ENCODE measurements at places on chromosomes 13 and 19.

DNA sequence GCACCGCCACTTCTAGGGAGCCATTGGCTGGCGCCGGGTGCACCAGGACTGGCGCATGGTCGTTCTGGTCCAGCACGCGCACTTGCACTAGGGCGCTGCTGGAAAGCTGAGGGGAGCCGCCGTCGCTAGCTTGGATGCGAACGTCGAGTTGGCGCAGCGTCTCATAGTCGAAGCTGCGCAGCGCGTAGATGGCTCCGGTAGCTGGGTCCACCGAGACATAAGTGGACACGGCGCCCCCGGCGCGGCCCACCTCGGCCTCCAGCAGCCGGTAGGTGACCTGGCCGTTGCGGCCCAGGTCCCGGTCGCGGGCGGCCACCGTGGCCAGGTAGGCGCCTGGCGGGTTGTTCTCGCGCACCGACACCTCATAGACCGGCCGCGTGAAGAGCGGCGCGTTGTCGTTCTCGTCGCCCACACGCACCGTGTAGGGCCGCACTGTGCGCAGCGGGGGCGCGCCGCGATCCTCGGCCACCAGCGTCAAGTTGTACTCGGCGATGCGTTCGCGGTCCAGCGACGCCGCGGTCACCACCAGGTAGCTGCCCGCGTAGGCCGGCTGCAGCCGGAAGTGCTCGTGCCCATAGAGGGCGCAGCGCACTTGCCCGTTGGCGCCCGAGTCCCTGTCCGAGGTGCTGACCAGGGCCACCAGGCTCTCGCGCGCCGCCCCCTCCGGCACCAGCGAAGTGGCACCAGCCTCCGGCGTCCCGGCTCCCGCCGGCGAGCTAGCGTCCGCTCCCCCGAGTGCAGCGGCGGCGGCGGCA lies 1.7 kb downstream of the PCDH8 start:
- no peak for DNase-seq

DNA sequence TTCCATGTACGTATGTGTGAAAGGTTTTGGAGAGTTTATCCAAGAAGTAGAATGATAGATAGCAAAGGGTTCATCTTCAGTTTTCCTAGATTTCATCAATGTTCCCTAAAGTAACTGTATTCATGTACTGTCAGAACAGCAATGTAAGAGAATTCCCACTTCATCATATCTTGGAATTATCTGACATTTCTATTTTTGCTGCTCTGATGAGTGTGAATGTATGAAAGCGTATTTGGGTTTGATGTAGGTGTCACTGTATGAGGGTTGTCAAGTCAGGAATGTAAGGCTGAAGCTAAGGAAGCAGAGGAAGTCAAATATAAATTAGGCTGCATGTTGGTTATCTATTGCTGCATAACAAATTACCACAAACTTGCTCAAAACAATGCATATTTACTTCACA lies 7.2 kb upstream of the KATNAL1 start:
- no peak for DNase-seq

GRCh38 chr19:5498830-5499550 lies 43.8 kb downstream of the ZNRF4 start:
- DNase-seq = no peak

DNA sequence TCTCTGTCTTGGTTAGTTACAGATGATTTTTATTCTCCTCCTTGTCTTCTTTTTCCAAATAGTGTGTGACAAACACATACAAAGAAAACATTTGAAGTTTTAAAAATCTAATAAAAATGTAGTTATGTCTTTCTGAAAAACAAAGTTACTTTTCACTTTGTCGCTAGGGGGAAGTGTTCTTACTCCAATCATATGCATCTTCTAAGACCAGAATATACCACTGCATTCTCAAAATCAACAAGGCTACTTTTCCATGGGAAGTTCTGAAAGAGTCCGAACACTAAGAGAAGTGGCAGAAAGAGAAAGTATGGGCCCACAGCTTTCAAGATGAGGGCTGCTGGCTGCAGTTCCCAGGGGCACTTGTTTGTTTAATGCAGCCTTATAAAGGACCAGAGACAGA lies 208.9 kb downstream of the DCT start:
- DNase-seq = no peak

DNA sequence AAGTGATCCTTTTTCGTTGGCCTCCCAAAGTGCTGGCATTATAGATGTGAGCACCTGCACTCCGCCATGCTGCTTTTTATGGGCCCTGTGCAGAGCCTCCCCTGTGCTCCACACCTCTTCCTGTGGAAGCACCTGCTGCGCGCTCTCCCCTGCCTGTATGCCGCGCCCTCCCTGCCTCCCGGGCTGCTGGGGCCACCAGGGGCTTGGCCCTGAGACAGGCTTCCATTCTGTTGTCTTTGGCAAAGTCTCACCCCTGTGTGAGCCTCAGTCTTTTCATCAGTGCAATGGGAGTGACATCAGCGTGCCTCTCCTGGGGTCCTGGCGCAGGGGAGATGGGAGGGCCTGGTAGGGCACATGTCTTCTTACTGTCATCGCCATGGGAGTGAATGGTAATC lies 1.3 kb downstream of the FAM174C start:
- DNase-seq = no peak

- no peak for DNase-seq
Measured at GRCh38 chr19:47418692-47419029, 666 bp downstream of the MEIS3 start.

DNA sequence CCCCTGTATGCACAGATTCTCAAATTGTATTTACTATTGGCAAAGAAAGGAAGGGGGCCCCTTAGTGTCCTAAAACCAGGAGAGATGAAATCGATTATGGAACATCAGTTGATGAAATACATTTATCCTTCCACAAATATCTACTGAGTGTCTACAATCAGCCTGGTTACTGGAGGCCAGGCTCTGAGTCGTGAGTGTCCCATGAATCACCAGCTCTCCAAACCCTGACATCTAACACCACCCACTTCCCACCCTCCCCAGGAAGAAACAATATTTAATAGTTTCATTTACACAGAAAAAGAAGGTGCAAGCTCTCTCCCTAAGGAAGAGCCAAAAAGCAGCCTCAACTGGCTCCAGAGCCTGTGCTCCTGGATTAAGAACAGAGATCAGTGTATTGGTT lies 25.2 kb downstream of the KCTD15 start:
- DNase-seq = no peak

DNA sequence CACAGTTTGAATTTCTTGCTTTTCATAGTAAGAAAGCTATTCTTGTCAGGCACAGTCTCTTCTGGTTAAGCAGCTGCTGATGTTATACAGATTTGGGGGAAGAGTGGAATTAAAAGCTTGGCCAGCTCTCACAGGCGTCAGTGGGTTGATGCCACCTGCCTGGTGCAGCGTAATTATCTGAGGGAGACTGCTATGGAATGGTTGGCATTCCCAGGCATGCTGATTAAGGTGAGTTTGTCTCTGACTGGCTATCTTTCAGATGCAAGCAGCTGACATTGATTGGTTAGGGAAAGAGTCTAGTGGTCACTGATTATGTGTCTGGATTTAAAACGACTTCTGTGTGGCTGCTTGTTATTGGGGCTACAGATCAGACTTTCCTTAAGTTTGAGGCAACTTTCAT lies 948.4 kb downstream of the UQCRFS1 start:
- DNase-seq = no peak

- DNase-seq = no peak
Measured at GRCh38 chr13:45180713-45181601, 19.9 kb downstream of the KCTD4 start.

GRCh38 chr19:7869910-7870511 lies 4.2 kb downstream of the PRR36 start:
- peak; percentile 2 for DNase-seq

DNA sequence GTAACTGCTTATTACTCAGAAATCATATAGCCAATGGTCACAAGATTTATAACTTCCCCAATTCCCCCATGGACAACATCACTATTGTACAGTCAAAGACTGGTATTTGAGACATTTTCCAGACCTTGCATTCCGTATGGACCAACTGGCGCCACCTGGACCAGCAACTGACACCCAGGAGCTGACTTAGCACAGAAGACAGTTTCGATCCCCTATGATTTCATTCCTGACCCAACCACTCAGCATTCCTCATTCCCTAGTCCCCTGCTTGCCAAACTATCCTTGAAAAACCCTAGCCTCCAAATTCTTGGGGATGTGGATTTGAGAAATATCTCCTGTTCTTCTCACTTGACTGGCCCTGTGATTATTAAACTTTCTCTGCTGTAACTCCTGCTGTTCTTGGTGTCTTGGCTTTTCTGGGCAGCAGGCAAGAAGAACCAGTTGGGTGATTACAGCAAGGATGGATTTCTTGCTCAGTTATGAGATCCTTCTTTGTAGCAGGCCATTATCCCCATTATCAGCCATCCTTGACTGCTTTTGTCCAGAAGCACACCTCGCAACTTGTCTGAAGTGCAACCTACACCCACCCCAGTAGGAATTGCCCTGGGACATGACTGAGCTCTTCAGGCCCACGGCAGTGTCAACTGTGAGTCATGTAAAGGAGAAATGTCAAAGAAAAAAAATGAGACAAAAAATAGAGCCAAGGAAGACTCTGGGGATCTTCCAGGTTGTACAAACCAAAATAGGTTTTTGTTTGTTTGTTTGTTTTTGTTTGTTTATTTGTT lies 13.7 kb upstream of the MAP3K10 start:
- DNase-seq = no peak

GRCh38 chr19:13794398-13794756 lies 866 bp upstream of the ZSWIM4 start:
- peak; percentile 89 for DNase-seq

- DNase-seq = no peak
Measured at GRCh38 chr19:602391-603301, 13.0 kb downstream of the HCN2 start.

- no peak for DNase-seq
Measured at GRCh38 chr19:43552616-43553015, 19.6 kb downstream of the ZNF575 start.

GRCh38 chr13:110347088-110347487 lies 40.0 kb downstream of the COL4A2 start:
- no peak for DNase-seq

- DNase-seq = no peak
Measured at GRCh38 chr19:22814124-22814523, 18.0 kb upstream of the ZNF723 start.

DNA sequence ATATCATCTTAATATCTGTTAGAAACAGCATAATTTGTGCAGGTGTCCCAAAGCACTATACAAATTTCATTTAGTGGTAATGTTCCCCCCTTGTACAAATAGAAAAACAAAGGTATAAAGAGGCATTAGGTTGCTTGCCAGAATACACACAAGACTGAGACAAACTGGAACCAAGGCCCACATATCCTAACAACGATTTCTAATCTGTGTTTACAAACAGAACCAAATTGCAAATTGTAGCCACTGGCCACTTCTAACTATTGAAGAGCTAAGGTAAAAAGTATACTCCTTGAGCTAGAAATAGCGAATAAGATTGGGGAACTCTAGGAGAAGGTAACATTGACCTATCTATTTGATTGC lies 526.1 kb downstream of the KLF12 start:
- no peak for DNase-seq

GRCh38 chr19:18708452-18709231 lies 25.2 kb downstream of the CRTC1 start:
- no peak for DNase-seq

DNA sequence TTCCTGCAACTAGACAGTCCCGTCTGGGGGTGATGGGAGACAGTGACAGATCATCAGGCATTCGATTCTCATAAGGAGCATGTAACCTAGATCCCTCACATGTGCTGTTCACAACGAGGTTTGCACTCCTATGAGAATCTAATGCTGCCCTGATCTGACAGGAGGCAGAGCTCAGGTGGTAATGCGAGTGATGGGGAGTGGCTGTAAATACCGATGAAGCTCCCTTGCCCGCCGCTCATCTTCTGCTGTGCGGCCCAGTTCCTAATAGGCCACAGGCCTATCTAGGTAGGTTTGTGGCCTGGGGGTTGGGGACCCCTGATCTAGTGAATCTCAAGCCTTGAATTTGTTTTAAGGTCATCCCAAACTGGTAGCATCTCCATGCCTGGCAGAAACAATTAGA lies 27.3 kb upstream of the FAM124A start:
- no peak for DNase-seq

DNA sequence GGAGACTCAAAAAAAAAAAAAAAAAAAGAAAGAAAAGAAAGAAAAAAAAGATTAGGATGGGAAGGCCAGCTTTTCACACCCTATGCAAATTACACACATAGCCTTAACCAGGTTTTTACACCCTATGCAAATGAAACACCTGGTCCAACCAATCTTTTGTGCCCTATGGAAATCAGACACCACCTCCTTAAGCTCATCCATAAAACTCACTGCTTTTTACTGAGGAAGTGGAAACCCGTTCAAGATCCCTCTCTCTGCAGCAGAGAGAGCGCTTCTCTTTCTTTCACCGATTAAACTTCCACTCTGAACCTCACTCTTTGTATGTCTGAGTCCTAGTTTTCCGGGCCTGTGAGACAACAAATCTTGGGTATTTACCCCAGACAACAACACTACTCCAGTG lies 25.3 kb upstream of the HOMER3 start:
- no peak for DNase-seq

GRCh38 chr13:111640006-111640405 lies 319.6 kb downstream of the TEX29 start:
- no peak for DNase-seq

DNA sequence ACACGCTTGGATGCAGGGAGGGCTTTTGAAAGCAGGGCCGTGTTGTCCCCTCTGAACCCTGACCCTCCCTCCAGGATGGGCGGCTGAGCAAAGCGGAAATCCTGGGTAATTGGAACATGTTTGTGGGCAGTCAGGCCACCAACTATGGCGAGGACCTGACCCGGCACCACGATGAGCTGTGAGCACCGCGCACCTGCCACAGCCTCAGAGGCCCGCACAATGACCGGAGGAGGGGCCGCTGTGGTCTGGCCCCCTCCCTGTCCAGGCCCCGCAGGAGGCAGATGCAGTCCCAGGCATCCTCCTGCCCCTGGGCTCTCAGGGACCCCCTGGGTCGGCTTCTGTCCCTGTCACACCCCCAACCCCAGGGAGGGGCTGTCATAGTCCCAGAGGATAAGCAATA lies 15.2 kb downstream of the RCN3 start:
- DNase-seq = no peak

DNA sequence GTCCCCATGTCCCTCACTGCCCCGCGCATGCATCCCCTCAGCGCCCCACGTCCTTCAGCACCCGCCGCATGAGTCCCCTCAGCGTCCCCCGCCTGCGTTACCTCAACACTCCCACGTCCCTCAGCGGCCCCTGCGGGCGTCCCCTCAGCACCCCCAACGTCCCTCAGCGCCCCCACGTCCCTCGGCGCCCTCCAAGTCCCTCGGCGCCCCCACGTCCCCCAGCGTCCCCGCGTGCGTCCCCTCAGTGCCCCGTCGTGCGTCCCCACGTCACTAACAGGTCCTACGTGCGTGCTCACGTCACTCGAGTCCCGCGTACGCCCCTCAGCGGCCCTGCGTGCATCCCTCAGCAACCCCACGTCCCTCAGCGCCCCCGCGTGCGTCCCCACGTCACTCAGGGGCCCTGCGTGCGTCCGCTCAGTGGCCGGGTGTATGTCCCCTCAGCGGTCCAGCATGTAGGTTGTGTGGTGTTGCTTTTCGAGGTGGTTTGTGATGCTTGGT lies 19.5 kb upstream of the GAS6 start:
- no peak for DNase-seq

- DNase-seq = no peak
Measured at GRCh38 chr19:10390652-10391286, 10.4 kb upstream of the TYK2 start.

Measured in HS-27A (cell line).